Omental fat pad (tissue), 4 donors: ENCODE measurements at places on chromosomes 4 and X. TPM values are rescaled to one million over a fixed set of nuclear protein-coding genes. Genes with fewer than 3 reads are reported as not detected.

Gene GRXCR1
- not detected for total RNA-seq

Gene CEP135
- total RNA-seq: 5.1 TPM

Gene CENPVL2
- total RNA-seq: not detected

Gene CFAP47
- total RNA-seq: not detected

Gene SMARCA5
- 31.4 TPM for total RNA-seq

Gene NDNF
- 1.5 TPM for total RNA-seq

Gene POU3F4
- total RNA-seq: not detected
